Left renal cortex interstitium (tissue), 4 donors: ENCODE measurements at places on chromosomes 1 and 21. TPM values are rescaled to one million over a fixed set of nuclear protein-coding genes. Genes with fewer than 3 reads are reported as not detected.

GRCh38 chr1:247198781-247199180 is 27.0 kb upstream of the ZNF124 start:
- no peak for DNase-seq

DNA sequence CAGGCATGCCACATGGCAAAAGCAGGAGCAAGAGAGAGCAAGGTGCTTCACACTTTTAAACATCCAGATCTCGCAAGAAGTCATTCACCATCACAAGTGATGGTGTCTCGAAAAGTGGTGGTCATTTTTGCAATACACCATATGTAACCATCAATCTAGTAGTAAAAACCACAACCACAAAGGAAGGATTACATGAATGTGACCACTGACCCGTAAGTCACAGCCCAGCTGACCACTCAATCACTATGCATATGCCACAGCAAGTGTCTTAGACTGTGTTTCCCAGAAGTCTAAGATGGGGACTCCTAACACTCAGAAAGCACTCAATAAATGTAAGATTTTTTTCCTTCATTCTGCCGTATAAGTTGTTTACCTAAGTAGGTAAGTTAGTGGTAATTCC is 76.9 kb downstream of the FH start:
- no peak for DNase-seq

- no peak for DNase-seq
Observed at GRCh38 chr21:36035381-36035791, 24.9 kb downstream of the SETD4 start.

GRCh38 chr1:151905070-151905442 is 4.3 kb downstream of the THEM4 start:
- DNase-seq, result no peak

ATP8B2 gene
- polyA plus RNA-seq, result 32.3 TPM

EPHA2 gene
- 12.9 TPM for polyA plus RNA-seq

- DNase-seq, result no peak
Observed at GRCh38 chr1:198113342-198113750, 43.5 kb upstream of the NEK7 start.

ELF3 gene
- polyA plus RNA-seq, result 55.9 TPM

SMPDL3B gene
- 13.4 TPM for polyA plus RNA-seq

DNA sequence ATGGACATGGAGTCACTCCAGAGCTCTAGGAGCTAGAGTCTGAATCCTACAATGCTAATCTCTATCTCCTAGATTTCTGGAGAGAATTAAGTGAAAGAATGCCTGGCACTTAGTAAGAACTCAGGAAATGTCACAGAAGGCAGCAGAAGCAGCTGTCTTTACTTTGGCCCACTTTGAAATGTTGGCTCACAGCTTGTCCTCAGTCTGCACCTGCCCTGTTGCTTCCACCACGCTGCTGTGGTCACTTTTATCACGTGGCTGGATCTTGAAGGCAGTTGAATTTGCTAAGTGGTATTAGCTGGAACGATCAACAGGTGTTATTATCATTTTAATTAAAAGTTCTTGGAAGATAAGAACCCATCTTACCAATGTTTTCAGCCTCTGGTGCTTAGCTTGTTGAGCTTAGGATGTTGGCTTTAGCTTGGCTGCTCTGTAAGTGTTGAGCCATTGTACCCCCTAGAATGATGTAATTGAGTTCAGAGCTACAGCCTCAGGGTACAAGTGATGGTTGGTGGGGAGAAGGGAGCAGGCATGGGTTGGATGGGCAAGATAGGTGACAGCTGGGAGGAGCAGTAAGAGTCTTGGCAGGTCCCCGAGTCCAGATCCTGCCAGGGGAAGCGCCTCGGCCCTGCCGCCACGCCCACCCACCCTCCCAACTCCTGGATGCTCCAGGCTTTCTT is 41.9 kb upstream of the EPS8L3 start:
- DNase-seq, result no peak

OR2T35 gene
- polyA plus RNA-seq, result not detected

- DNase-seq, result no peak
Observed at GRCh38 chr1:53188099-53188498, 8.5 kb upstream of the CPT2 start.

- no peak for DNase-seq
Observed at GRCh38 chr1:202282596-202283283, 59.0 kb downstream of the UBE2T start.

- DNase-seq, result no peak
Observed at GRCh38 chr1:114181356-114181755, 27.7 kb upstream of the SYT6 start.

GRCh38 chr1:214632091-214632490 is 29.1 kb downstream of the CENPF start:
- DNase-seq, result no peak

BARHL2 gene
- not detected for polyA plus RNA-seq

DNA sequence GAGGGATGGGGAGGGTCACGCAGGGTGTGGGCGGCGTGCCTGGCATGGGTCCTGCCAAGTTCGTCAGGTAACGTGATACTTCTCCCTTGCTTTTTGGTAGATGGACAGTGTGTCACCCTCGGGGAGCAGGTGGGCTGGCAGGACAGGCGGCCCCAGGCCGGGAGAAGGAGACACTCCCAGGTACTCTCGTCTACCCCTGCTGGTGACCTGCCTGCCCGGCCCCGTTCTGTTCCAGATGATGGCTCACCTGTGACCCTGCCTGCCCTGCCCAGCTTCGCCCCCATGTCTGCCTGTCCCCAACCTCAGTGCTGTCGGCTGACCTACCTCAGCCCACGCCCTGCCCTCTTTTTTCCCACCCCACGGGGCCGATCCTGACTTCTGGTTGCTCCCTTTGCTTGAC is 144.7 kb downstream of the PCBP3 start:
- no peak for DNase-seq

IRF6 gene
- 20.0 TPM for polyA plus RNA-seq

GRCh38 chr1:80640978-80641377 is 1159.8 kb upstream of the ADGRL2 start:
- DNase-seq, result no peak

DNA sequence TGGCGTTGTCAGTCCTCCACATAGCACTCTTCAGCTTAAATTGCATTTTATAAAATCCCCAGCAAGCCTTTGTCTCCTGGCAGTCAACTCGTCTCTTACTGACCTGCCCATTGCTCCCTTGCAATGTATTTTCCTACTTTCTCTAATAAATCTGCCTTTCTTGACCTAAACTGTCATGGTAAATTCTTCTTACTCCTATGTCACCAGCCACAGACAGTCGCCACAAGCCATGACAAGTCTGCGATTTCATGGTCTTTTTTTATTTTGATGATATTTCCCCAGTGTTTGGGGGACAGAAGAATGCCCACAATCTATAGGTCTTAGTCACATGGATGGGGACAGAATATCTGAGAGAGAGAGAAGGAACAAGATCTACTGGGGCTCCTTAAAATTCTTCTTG is 8.4 kb downstream of the IFNAR2 start:
- DNase-seq, result no peak

- no peak for DNase-seq
Observed at GRCh38 chr1:236535662-236536161, 11.9 kb downstream of the LGALS8 start.

- DNase-seq, result no peak
Observed at GRCh38 chr1:235708390-235708962, 58.9 kb upstream of the GNG4 start.

GRCh38 chr1:208181364-208181763 is 62.8 kb downstream of the PLXNA2 start:
- DNase-seq, result no peak

GRCh38 chr1:42206164-42206563 is 41.6 kb upstream of the GUCA2A start:
- no peak for DNase-seq
